Activated CD4-positive, alpha-beta T cell treated with anti-CD3 and anti-CD28 coated beads, Interleukin-2, amount 10 ng/mL, durations not matched to agents 7 days and 5 days (primary cell): ENCODE measurements at places on chromosomes 7 and 10.

DNA sequence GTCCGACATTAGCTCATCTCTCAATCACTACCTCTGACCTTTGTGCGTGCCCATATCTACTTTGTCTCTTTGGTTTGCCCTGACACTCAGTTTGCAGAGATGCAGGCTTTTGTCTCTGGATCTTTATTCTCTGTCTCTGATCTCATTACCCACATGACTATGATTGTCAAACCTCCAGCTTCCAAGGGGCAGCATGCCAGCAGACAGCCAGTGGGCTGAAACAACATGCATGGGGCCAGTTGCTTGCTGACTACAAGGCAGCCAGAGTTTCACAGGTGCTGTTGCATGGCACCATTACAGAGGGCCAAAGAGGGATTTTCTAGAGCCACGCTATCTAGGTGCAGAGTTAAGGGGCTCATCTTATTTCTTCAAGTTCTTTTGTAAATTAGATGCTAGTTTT lies 146.2 kb downstream of the SPAG6 start:
- DNase-seq, result no peak

GRCh38 chr7:117200786-117201458 lies 121.9 kb downstream of the WNT2 start:
- no peak for DNase-seq

DNA sequence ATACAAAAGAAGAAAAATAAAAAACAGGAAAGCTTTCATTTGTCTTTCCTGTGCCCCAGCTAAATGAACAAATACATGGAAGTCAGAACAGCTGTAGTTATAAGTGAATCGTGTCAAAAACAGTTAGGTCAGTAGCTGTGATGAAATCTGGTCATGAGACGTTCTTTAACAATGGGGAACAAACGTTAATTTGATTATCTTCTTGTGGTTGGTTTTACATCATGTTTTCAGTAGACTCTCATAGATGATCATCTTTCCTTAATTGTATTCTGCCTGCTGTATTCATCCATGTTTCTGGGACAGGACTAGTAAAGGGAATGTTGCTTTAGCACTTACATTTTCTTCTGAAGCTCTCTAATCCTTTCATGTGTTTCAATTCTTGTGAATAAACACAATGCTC lies 97.0 kb downstream of the PCLO start:
- DNase-seq, result no peak

DNA sequence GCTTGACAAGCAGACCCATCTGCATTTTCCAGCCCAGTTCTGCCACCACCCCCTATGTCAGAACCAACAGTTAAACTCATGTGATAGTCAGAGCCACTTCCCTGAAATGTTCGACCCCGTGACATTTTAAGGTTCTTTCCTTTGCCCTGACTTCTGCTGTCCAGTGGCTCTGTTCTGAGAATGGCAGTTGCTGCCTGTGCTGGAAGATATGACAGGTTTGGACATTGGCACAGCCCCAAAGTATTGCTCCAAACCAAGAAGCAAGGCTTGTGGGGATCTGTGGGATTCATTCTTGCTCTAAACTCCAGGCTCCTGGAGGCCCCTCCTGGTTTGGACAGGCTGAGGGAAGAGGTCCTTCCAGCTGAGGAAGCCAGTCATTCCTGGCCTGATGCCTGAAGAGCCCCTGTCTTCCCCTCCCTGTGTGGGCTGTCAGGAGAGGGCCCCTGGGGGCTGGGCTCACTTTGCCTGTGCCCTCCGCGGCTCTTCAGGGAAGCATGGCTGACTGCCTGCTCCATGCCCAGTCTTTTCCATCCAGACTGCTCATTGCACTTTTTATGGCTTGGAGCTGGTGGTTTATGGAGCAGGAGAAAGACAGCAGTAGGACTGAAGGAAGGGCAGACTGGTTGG lies 138.0 kb downstream of the CDH23 start:
- no peak for DNase-seq

DNA sequence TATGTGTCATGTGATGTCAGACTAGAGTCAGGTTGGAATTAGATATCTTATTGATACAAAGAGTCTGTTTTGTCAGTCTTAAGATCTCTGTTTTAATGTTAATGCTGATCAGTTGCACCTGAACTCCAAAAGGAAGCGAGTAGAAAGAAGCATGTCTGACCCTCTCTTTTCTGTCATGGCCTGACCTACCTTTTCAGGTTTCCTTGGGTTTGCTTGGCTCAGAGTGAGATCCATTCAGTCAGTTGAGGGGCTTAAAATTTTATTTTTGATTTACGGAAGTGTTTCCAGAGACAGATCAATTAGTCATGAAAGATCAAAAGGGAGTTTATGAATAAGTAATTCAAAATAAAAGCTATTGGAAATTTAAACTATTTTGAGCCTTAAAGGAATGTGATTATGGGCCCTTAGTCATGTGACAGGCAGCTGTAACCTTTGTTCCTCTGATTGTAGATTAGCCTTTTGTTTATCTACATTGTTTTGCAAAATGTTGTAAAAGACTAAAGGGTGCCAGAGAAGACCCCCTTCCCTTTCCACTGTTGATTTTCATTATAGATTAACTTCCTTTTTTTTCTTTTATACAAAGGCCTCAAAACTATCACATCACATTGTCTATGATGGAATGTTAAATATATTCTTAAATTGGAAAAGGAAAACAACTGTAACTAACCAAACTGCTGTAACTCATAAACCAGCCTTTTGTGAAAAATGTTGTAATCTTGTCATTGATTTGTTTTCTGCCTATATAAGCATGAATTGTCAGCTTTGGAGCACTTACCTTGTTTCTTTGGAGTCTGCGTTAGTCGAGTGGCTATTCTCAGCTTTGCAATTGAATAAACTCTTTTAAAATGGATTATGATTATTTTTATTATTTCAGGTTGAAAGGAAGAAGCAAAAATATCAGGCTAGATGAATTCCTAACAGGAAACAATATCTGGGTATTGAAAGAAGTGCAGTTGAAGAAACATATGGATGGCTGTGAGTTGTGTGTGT lies 195.5 kb upstream of the MBL2 start:
- no peak for DNase-seq

- DNase-seq, result no peak
These were observed 36.3 kb upstream of the WDFY4 start for GRCh38 chr10:48648172-48648942.

DNA sequence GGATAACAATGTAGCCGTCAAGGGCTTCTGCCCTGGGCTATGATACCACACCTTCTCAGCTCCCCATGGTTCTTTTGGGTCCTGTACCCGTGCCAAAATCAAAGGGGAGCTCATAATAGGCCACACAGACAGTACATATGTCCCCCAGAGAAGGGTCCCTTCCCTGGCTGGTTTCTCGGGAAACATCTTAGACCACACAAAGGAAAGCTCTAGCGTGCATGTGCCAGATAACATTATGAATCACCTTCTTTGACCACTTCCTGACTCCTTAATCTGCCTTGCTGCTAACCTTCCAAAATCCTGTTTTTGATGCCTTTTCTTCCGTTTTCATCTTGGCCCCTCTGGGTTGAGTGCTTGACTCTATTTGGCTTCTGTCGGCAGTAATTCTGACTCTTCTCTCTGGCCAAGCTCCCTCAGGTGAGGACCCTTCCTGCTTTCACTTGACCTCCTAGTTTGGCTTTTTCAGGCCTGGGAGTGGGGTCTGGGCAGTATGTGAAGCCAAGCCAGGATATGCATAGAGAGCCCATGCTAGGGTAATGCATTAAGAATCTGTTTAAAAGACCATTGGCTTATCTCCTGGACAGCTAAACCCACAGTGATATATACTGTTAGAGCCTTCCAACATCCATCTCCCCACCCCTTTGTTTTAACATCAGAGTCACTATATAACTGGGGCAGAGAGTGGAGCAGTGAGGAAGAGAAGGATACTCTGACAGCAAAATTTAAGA lies 84.8 kb downstream of the ANLN start:
- DNase-seq, result no peak

GRCh38 chr7:46755120-46756034 lies 826.5 kb downstream of the TNS3 start:
- no peak for DNase-seq

GRCh38 chr10:116730464-116731260 lies 11.7 kb downstream of the HSPA12A start:
- DNase-seq, result no peak

DNA sequence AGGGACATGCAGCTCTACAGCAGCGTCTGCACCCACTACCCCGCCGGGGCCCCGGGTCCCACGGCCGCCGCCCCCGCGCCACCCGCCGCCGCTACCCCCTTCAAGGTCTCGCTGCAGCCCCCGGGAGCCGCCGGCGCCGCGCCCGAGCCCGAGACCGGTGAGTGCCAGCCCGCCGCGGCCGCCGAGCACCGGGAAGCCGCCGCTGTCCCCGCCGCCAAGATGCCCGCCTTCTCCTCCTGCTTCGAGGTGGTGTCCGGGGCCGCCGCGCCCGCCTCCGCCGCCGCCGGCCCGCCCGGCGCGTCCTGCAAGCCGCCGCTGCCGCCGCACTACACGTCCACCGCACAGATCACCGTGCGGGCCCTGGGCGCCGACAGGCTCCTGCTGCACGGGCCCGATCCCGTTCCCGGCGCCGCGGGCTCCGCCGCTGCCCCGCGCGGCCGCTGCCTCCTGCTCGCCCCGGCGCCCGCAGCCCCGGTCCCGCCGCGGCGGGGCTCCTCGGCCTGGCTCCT lies 631 bp downstream of the OTUD1 start:
- no peak for DNase-seq

- no peak for DNase-seq
These were observed 1.7 kb downstream of the CYP3A4 start for GRCh38 chr7:99782012-99782953.

GRCh38 chr10:75294518-75294865 lies 58.7 kb upstream of the COMTD1 start:
- DNase-seq, result no peak

- no peak for DNase-seq
These were observed 263.0 kb upstream of the NEBL start for GRCh38 chr10:21160116-21160515.

- DNase-seq, result no peak
These were observed 26.0 kb downstream of the DNAJC12 start for GRCh38 chr10:67812007-67812406.

DNA sequence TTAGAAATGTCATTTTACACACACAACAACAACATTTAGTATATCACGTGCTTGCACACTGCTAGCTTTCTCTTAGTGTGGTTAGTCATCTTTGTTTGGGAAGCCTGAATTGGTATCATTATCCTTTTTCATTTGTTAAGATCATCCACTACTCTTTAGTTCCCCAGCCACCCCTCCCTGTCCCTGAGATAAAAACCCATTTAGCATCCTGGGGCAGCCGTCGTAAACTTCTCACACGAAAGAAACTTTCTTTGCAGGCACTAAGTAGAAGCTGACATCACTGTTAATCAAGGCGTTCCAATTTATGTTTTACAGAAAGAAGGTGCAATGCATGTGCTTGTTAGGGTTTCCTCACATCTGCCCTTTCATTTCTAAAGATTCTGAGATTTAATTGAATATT lies 475.1 kb upstream of the FZD8 start:
- no peak for DNase-seq

- DNase-seq, result peak; percentile 2
These were observed 10.6 kb upstream of the ZNF777 start for GRCh38 chr7:149471289-149471953.

GRCh38 chr7:50805447-50806125 lies 22.9 kb upstream of the GRB10 start:
- DNase-seq, result no peak

GRCh38 chr7:92778972-92779371 lies 57.4 kb downstream of the CDK6 start:
- DNase-seq, result no peak

GRCh38 chr10:99926925-99927720 lies 82.6 kb downstream of the DNMBP start:
- no peak for DNase-seq

DNA sequence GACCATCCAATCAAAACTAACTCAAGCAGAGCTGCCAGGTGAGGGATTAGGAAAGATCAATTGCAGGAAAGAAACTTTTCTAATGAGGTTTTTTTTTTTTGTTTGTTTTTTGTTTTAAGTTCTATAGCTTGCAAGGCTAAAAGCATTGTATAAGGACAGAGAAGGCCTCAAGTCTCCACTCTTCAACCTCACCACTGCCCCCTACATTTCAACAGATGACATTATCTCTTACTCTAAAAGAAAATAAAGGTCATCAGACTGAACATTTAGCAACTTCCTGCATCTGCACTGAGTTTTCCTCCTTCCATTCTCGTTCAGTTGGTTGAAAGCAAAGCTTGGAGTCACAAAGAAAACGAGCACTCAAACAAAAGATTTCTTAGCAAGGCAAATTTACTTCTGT lies 45.2 kb upstream of the EXOC4 start:
- no peak for DNase-seq

DNA sequence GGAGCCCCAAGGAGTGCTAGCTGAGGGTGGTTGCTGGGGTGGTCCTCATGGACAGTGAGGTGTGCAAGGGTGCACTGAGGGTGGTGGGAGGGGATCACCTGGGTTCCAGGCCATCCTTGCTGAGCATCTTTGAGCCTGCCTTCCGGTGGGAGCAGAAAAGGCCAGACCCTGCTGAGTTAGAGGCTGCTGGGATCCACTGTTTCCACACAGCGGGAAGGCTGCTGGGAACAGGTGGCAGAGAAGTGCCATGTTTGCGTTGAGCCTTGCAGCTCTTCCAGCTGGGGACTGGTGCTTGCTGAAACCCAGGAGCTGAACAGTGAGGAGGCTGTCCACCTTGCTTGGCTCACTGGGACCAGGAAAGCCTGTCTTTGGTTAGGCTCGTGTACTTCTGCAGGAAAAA lies 34.9 kb downstream of the PRF1 start:
- no peak for DNase-seq

GRCh38 chr10:61888744-61889143 lies 12.8 kb upstream of the ARID5B start:
- DNase-seq, result no peak

GRCh38 chr10:100327007-100327717 lies 2.9 kb downstream of the PKD2L1 start:
- DNase-seq, result peak; percentile 42

GRCh38 chr10:90658791-90659190 lies 199.0 kb downstream of the HTR7 start:
- DNase-seq, result no peak

GRCh38 chr10:75852851-75853484 lies 421.5 kb downstream of the LRMDA start:
- DNase-seq, result no peak

- no peak for DNase-seq
These were observed 6.7 kb downstream of the PNLIPRP2 start for GRCh38 chr10:116627386-116627933.

DNA sequence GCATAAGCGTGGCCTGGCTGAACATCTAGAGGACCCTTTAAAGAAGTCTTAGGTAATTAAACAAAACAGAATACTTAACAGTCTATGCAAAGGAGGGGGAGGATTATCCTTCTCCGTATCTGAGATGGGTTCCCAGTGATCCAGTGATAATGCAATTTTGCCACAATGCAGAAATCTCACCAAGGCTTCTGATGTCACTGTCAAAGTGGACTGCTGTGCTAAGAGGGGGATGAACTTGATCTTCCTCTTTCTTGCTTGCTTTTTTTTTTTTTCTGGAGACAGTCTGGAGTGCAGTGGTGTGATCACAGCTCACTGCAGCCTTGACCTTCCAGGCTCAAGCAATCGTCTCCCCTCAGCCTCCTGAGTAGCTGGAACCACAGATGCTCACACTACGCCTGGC lies 30.8 kb downstream of the GATA3 start:
- DNase-seq, result no peak

- DNase-seq, result no peak
These were observed 24.3 kb upstream of the ASCC1 start for GRCh38 chr10:72240371-72240770.
